HCEC 1CT (cell line): ENCODE measurements at places on chromosomes 4 and X.

DNA sequence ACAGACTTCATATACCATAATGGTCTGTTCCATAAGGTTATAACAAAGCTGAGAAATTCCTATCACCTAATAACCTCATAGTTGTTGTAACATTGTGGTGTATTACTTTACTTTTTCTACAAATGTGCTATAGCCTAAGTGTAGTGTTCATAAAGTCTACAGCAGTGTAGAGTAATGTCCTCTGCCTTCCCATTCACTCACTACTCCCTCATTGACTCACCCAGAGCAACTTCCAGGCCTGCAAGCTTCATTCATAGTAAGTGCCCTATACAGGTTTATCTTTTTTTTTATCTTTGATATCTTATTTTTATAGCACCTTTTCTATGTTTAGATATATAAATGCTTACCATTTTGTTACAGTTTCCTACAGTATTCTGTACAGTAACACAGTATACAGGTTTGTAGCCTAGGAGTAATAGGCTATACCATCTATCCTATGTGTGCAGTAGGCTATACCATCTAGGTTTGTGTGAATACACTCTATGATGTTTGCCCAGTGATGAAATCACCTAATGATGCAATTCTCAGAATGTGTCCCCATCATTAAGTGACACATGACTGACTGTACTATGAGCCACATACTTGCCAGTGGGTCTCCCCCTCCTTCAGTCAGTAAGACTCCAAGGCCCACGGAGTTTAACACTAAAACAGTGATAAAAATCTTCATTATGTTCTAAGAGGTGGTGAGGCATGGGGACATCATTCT, 299.9 kb downstream of the UNC5C start:
- no peak for DNase-seq

DNA sequence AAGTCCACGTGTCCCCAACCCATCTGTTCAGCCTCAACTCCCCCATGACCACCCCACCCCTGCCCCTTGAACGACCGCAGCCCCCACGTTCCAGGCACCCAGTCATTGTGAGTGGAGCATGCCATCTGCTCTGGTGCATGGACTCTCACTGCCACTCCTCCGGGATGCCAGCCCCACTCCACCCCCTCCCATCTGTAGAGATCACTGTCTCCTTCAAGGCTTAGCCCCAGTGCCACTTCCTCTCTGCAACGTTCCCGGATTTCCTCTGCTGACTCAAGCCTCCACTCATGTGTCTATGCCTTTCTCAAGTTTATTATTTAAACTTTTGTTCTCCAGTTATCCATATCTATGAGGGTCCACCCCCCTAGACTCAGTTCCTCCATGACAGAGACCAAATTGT, 54.0 kb downstream of the MAML3 start:
- DNase-seq = no peak

GRCh38 chrX:97691901-97692455, 808.3 kb downstream of the RPA4 start:
- DNase-seq = no peak

DNA sequence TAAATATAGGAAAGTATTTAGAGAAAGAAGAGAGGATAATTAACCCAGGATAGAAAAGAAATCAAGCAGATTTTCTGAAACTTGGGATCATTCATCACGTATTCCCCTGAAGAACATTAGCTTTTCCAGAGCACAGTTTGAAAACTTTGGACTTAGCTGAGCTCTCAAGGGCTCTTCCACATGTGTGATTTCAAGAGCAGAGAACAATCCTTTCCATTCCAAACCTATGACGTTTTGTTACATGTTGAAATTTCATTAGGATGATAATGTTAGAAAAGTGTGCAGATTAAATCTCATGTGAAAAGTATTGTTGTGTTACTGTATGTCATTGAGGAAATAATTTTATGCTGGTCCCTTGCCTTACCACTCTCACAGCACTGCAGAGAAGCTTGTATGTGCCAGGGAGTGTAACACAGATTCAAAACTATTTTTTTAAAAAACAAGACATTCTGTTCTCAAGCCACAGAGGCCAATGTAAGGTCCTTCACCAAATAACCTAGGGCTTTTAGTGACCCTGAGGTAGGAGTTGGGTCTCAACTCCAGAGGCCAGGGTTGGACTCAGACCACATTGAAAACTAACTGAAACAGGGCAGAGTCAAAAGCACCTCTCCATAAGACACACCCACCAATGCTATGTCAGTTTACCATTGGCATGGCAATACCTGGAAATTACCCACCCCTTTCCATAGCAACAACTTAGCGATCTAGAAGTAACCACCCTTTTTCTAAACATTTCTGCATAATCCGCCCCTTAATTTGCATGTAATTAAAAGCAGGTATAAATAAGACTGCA, 141.3 kb downstream of the ANXA5 start:
- no peak for DNase-seq

GRCh38 chrX:776061-776460, 145.5 kb downstream of the SHOX start:
- no peak for DNase-seq

DNA sequence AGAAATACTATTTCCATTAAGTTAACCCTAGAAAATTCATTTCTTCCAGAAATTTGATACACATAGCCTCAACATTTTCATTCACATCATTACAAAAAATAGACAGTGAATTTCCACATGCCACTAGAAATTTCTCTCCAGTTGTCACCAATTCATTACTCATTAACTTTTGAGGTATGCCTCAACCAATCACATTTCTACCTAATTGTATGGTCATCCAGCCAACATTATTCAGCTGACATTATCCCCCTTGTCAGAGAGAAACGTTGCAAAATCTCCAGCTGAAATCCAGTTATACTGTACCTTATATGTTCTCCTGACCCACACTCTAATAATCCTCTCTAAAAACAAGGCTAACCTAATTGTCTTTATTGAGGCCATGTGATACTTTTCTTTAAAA, 24.8 kb downstream of the FRYL start:
- no peak for DNase-seq

DNA sequence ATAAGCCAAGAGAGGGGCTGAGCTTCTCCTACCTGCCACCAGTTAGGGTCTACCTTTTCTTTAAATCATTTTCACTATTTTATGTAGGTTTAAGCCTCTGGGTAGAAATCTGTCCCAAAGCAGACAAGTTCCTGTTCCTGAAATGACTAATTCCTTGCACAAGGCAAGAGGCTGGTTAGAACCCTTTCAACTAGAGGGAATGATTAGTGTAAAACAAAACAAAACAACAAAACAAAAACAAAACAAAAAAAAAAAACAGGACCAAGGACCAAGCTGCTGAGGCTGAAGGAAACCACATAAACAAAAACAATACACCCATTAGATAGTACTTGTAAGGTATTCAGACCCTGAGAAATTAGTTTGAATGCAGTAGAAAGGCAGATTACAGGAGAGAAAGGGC, 62.7 kb downstream of the MAML3 start:
- DNase-seq = no peak

DNA sequence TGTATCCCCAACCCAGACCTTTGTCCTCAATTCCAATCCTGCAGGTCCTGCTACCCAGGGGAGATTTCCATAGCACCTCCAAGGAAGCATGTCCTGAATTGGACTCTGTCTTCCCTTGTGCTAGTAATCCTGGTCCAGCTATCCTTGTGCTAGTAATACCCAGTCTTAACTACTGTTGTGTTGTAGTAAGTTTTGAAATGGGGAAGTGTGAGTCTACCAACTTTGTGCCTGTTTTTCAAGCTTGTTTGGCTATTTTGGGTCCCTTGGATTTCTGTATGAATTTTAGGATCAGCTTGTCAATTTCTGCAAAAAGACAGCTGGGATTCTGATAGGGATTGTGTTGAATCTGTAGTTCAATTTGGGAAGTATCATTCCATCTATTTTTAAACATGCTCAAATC, 51.4 kb downstream of the CD99L2 start:
- DNase-seq = no peak

GRCh38 chr4:85728464-85728863, 253.5 kb downstream of the ARHGAP24 start:
- DNase-seq = no peak

DNA sequence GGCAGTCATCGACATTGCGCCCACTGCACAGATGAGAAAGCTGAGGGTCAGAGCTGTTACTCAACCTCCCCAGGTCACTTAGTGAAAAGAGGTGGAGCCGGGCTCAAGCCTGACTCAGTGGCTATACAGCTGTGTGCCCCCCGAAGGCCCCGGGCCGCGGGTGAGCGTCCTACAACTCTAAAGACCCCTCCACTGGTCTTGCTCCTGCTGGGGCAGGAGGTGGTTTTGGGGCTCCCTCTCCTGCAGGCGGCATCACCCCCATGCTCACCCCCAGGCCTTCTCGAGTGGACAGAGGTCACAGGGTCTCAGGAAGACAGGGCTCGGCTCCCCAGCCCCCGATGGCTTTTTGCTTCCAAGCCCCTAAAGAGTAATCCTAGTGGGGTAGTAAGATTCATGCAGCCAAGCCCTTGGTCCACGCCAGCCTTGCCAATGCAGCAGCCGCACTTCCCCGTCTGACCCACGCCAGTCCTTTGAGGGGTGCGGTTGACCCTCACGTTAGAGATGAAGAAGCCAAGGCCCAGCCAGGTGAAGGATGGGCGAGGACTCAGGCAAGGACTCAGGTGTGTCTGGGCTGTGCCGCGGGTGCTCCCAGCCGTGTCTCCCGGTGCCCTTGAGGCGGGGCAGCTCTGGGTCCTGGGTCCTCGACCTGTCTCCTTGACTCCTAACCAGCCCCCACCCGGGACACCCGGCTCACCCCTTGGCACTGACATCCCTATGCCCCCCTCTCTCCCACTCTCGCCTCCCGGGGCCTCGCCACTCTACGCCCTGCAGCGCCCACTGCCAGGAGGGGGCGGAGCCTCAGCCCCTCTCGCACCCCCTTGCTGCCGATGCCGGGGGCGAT, 200.4 kb downstream of the AFAP1 start:
- DNase-seq = no peak

DNA sequence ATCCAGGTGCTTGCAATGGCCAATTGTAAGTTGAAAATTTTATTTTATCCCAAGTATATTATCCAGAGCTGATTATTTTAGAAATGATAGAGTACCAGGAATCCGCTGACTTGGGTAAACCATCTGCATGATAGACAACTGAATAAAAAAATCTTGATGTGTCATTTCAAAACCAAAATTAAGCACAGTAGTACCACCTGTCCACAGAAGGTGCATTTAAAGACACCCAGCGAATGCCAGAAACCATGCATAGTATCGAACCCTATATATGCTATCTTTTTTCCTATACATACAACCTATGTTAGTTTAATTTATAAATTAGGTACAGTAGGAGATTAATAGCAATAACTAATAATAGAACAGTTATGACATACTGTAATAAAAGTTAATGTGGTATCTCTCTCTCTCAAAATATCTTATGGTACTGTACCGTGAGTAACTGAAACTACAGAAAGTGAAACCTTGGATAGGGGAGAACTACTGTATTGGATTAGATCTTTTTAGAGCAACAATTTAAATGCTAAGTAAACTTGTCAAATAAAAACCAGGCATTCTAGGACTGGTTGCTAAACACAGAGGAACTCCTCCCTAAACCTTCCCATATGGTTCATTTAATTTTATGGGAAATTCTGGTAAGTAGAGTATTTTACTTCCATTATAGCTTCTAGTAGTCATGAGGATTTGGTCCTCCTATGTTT, 6.2 kb downstream of the NEIL3 start:
- DNase-seq = no peak

- no peak for DNase-seq
These were observed 59.3 kb downstream of the ZNF674 start for GRCh38 chrX:46485897-46486296.

DNA sequence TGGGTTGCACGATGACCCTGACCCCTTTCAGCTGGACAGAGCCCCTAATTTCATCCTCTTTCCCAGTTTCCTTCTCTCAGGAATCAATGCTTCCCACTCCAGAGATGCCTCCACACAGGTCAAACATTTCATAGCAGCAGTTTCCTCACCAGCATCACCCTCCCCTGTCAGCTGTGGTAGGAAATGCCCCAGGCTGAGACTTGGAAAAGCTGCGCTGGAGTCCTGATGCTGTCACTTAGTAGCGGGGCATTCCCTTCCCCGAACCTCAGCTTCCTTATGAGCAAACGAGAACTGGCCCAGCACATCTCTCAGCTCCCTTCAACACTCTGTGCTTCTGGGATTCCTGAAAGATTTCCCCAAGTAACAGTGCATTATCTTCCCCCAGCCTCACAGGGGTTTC, 2.7 kb downstream of the GJB1 start:
- no peak for DNase-seq

GRCh38 chr4:157045507-157046127, 30.3 kb upstream of the GLRB start:
- DNase-seq = peak; percentile 66
